ENCODE measurements at places on chromosomes 2 and 18. TPM values are rescaled to one million over a fixed set of nuclear protein-coding genes. Genes with fewer than 3 reads are reported as not detected.

DNA sequence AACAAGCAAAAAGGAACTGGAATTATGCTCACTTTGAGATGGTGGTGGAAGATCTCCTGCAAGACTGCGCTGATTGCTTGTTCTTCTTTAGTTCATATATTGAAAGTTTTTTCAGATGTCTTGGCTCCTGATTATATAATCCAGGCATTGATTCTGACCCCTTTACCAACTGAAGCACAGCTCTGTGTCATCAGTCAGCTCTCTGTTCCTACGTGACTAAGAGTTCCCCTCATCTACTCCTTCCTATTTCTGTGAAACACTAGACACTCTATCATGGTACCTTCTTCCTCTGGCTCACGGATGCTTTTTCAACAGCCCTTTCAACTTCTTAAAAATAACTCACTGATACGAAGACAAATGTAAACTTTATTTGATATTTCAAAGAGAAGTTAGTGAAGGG, 788.6 kb downstream of the SOCS6 start:
- no peak for DNase-seq

Gene CPLX4
- not detected for total RNA-seq

DNA sequence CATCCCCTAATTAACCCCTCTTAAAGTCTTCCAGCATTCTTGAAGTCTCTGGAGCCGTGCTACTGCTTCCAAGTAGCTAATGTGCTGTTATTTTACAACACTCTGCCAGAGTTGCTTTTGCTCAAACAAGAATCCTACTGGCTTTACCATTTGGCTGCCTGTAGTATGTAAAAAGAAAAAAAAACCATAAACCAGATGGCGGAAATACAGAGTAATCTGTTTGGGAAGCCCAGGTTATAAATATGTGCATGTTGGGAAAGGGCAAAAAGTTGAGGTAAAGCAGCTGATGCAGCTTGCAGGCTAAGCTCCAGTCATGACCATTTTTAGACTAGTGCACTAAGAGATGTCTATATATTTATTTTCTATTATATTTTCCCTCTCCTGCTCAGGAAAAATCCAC, 313.2 kb upstream of the ETAA1 start:
- DNase-seq, result no peak

Gene CNDP2
- total RNA-seq, result 27.7 TPM

Gene SP140
- total RNA-seq, result 0.36 TPM

Gene GNAL
- total RNA-seq, result 0.59 TPM

DNA sequence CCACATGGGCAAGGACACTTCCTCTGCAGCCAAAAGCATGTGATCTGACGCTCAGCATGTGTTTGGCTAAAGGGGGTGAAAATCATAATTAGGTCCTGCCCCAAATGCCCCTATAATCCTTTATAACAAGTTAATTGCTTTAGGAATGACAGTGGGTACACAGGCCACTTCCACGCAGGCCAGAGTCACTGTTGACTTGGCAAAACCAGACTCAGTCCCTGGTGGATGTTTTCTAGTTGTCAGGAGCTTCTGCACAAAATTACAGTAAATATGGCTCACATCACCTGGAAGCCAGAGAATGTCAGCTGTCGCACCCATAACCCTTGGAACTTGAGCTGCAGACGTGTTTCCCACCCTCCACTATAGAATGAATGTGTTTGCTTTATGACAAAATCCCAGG, 13.3 kb upstream of the PXDN start:
- no peak for DNase-seq

Gene BOLL
- total RNA-seq, result not detected

DNA sequence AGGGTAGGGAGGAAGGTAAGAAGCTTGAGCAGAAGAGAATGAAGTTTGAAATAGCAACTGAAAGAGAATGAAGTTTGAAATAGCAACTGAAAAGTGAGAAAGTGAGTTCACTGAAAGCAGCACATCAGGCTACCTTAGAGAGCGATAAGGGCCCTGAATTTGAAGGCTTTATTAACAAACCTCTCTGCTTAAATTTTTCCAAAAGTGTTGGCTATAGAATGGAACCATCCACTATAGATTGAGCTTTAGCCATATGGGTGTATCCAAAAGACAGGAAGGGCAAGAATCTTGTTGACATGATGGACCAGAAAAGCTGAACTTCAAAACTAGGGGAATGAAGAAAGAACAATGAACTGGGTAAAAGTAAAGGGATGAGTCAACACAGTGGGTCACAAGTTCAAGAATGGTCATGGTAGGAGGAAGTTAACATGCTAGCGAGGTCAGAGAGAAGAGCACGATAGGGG, 122.5 kb downstream of the ASXL3 start:
- no peak for DNase-seq

DNA sequence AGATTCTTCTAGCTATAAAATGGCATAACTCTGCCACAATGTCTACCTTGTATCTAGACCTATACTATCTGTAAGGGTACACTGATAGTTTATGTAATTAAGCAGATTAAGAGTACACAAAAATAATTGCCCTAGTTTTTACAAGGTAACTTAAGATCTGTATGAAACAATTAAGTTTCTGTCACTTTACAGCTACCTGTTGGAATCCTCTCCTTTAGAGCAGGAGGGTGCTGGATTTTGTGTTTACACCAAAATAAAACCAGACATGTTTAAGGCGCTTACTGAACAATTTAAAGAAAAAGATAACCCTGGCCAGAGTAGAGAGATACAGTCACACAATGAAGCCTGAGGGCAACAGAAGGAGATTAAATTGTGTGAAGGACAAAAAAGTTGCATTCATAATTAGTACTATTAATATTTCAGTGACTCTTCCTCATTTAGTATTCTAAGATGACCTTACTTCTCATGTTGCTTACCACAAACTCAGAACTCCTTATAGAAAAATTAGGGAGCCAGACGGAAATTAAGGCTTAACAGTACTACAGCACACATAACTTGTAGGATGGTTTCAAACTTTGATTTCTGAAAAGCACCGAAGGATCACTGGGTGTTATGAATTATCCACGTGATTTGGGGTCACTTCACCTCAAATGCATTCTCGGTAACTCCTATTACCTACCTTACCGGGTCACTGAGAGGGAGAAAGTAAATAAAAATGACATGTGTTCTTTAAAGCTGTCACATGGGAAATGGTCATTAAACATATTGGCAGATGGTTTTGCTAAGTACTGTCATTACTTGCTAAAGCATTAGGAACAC, 1.0 kb downstream of the DARS1 start:
- peak; percentile 22 for DNase-seq

Gene C1QL2
- total RNA-seq, result not detected

GRCh38 chr2:188193230-188193629, 98.4 kb upstream of the GULP1 start:
- no peak for DNase-seq

DNA sequence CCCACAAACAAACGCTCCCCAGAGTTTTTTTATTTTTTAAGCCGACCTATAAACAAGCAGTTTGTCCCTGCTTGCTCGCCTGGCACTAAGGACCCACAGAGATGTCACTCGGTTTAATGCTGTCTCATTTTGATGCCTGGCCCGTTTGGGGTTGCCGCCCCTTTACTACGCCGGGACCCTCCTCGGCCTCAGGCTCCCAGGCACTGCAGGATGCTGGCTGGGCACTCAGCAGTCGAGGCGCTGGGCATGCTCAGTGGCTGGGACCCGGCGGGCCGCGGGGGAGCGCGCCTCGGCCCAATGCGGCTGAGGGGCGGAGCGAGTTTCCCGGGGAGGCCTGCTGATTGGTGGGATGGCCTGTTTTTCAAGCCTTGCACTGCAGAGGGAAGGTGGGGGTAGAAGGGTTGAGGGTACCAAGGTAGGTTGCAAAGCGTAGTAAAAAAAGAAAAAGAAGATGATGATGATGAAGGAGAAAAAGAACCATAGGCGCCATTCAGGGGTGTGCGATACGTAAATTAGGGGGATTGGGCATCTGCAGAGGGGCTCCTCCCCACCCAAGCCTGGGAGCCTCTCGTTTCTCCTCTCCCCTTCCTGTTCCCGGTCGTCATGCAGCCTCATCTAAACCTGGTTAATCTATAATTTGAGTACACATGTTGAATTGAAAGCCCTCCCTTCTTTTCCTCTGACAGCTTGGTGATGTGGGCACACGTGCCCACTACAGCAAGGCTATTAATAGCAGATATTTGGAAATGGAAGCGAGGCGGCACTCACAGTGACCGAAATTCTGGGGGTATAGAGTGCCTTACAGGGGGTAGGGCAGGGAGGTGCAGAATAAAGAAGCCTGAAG, 1.5 kb upstream of the IRS1 start:
- peak; percentile 97 for DNase-seq

Gene STK39
- total RNA-seq, result 20.9 TPM

DNA sequence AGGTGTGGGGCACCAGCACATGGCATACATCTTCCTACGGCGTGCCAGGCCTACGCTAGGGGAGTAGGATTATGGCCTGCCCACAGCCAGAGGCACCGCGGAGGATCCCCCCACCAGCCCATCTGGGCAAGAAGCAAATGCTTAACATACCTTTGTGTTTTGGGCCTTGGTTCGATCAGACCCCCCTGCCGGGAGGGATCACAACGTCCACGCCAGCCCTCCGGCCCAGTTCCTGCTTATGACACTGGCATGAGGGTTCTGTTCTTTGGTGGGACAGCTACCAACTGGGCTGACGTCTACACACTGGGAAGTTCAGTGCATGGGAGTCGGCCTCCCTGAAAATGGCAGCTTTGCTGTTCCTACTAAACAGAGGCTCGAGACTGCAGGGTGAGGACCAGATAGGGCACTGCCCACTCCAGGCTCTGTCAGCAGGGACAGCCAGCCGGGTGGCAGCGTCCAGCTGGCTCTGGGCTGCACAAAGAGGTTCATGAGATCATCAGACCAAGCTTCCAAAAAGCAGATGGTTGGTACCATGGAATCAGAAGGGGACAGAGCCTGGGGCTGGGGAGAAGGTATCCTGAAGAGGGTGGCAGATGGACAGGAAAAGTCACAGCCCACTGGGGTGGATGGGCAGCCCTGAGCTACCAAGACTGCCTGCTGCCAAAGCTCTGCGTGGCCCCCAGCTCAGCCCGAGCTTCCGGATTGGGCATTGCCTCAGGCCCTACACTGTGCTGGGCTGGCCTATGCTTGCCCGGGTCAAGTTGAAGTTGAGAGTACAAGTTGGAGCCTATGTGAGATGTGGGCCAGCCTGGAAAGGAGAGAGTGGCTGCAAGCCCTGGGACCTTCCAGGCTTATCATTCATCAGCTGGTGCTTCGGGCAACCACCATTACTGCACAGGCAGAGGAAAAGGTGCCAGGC, 61.7 kb upstream of the TEX51 start:
- no peak for DNase-seq

Gene ALLC
- total RNA-seq, result not detected

Gene MDH1B
- 2.2 TPM for total RNA-seq

DNA sequence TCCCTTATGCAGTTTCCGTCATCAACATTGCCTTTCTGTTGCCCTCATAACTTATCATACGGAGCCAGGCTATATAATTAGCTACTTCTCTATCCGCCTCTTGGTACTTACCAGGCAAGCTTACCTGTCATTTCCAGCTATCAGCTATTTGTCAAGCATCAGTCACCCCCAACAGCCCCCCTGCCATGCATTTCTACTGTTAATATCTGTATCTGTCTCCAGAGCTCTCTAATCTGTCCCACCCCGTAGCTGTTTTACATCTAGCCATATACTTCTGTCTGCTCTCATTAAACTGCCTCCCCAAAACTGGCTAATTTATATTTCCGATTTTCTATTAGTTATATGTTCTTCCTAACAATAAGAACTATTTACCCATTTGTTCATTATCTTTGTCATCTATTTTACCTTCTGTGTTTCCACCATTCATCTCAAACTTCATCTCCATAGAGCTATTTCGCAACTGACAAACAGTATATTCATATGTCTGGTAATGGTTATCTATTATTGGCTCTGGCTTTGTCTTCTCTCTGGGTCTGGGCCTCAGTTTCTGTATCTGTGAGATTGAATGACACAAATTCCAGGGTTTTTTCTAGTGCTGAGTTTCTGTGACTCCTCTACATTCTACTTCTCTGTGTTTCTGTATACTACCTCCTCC, 9.6 kb downstream of the EMX1 start:
- DNase-seq, result peak; percentile 68

DNA sequence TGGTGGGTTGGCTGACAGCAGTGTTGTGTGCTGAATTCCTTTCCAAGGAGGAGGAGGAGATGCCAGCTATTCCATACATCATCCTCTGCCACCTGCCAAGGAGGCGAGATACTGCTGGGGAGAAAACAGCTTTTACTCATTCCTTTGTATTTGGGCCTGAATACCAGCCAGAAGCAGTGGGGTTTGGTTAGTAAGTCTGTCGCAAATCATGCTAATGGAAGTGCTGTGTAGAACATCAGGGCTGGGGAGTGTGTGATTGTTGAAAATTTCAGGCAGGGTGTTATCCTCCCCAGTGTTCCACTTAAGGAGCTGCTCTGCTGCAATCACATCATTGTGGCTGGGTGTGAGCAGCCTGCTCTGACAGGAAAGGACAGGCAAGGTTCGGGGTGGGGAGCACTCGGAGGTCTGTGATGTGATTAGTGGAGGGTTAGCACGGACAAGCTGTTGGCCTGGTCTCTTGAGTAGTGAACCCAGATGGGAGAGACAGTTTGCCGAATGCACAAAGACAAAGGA, 128.2 kb upstream of the DLX2 start:
- no peak for DNase-seq

Gene SEH1L
- total RNA-seq, result 45.7 TPM

DNA sequence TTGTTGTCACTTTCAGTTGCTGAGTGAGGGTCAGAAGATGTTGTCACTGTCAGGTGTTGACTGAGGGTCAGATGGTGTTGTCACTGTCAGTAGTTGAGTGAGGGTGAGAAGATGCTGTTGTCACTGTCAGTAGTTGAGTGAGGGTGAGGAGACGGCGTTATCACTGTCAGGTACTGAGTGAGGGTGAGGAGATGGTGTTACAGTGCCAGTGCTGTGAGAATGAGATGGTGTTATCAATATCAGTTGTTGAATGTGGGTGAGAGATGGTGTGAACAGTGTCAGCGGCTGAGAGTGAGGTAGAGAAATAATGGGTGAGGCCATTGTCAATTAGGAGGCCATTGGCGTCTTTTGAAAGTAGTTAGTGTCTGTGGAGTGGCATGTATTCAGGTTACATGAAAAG, 1.6 kb upstream of the ATP9B start:
- no peak for DNase-seq

Gene BBS5
- total RNA-seq, result 5.8 TPM

DNA sequence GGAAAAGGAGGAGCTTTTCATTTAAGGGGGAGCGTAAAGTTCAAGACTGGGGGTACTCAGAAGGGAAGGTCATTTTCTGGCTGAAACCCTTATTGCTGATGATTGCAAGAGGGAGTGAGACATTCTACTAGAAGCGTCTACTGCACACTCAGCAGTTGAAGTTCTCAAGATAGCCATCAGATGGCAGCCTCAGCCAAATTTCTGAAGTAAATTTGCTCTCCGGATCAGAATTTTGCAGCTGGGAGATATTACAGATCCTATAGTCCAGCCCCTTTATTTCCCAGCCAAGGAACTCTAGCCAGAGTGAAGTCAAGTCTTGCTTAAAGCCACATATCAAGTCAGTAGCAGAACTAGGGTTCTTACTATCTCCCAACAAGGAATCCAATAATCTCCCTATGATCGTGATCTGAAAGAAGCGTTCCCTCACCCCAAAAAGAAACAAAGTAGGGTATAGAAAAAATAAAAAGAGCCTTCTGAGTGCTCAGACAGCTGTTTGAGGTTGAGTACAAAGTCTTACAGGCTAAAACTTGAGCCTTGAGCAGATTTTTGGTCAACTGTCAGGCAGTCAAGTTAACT, 24.0 kb downstream of the RAX start:
- DNase-seq, result peak; percentile 97
